Hippocampal formation (tissue), 2 donors: ENCODE measurements at places on chromosomes 1 and 21.

DNA sequence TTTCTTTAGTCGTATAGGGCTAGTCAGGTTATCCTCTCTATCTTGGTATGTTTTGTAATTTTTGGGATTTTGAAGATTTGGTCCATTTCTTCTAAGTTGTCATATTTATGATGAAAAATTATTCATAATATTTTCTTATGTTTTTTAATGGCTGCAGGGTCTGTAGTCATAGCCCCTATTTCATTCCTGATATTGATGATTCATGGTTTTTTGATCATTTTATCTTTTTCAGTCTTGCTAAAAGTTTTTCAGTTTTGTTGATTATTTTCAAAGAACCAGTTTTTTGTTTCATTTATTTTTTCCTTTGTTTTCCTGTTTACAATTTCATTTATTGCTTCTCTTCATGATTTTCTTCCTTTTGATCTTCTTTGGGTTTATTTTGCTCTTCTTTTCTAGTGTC, 50.2 kb downstream of the DIRAS3 start:
- no peak for DNase-seq

GRCh38 chr1:55259911-55260609, 44.9 kb upstream of the USP24 start:
- no peak for DNase-seq

DNA sequence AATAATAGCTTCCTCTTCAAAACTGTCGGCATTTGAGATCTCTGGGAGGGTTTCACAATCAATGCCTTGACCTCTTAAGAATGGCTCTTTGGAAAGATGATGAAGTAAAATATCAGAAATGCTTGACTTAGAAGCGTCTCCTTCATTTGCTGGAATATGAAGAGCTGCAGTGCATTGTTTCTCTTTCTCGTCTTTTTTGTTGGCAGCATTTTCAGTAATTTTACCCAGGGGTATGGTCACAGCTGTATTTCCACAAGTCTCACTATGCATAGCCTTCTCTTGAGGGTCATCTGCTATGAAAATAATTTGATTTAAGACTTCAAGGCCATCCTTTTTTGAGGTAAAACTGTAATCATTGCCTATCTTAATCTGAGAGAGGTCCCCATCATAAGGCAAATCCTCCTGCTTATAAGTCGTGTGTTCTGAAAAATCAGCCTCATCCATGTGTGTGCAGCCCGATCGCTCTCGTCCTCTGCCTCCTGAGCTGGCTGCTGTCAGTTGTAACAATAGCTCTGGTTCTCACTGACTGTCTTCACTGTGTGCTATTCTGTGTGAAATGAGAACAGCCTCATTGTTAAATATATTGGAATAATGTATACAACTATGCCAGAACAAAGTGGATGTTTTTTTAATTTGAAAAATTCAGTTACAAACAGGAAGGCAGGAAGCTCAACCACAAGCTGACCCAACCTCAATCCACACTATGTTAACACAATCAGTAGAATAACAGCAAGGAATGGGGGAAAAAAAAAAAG, 4.5 kb downstream of the AKNAD1 start:
- no peak for DNase-seq

DNA sequence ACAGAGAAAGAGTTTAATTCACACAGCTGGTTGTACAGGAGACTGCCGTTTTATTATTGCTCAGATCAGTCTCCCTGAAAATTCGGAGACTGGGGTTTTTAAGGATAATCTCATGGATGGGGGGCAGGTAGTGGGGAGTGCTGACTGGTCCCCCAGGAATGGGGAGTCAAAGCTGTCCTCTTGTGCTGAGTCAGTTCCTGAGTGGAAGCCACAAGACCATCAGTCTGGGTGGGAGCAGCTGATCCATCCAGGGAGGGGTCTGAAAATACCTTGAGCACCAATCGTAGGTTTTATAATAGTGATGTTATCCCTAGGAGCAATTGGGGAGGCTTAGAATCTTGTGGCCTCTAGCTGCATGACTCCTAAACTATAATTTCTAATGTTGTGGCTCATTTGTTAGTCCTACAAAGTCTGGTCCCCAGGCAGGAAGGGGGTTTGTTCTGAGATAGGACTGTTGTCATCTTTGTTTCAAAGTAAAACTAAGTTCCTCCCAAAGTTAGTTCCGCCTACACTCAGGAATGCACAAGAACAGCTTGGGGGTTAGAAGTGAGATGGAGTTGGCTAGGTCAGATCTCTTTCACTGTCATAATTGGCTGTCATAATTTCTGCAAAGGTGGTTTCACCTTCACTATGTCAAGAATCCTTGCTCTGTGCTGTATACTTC, 50.3 kb downstream of the TRAF5 start:
- DNase-seq, result no peak

GRCh38 chr1:244846653-244847052, 11.2 kb downstream of the COX20 start:
- DNase-seq, result no peak

- no peak for DNase-seq
Observed at GRCh38 chr1:29120947-29121485, 2.7 kb downstream of the TMEM200B start.

DNA sequence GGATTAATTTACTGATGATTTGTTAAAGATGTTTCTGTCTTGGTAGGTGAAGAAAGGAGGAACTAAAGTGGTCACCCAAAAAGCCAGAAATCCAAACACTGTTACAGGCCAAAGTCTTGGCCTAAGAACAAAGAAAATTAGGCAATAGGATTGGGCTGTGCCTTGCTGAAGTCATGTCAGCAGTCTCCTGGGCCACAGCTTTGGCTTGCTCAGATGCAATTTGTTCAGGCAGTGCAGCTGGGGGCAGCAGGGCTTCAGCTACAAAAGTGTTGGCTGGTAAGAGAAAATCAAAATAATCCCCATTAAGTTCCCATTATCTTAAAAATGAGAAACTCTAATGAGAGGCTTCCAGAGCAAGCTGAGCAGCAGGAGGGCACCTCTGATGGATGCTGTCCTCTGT, 14.0 kb upstream of the RAP1A start:
- DNase-seq, result no peak

DNA sequence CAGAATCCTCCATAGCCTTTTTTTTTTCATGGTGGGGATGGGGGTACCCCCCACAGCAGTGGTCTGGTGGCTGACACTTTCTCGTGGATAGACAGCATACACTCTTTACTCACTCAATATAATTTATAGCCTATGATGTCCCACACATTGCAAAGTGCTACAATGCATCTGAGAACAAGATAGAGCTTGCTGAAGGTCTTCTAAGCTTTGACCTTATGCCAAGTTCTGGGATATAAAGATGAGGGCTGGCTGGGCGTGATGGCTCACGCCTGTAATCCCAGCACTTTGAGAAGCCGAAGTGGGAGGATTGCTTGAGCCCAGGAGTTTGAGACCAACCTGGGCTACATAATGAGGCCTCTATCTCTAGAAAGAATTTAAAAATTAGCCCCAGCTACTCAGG, 78.0 kb downstream of the MPZL1 start:
- no peak for DNase-seq

GRCh38 chr1:53375440-53375839, 47.6 kb upstream of the LRP8 start:
- DNase-seq, result no peak

GRCh38 chr1:221768444-221769066, 26.7 kb upstream of the DUSP10 start:
- no peak for DNase-seq

DNA sequence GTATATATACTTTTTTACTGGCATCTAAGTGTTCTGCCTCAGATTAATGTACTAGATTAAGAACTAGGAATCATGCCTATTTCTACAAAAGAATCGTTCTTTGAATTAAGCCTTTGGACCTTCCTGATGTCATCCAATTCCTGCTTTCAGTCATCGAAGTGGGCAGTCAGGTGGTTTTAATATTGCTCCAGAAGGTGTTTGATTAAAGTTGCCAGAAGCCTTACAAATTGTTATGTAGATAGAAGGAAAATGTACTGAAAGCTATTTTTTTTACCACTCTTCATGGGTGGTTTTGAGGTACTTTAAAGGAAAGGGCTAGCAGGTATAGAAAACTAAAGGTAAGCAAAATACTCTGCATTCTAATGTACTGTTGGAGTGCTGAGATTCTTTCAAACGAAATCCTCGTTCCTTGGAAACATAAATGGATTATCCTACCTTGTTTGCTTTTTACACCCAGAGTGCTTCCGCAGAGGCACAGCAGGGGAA, 716 bp downstream of the CTBS start:
- no peak for DNase-seq

DNA sequence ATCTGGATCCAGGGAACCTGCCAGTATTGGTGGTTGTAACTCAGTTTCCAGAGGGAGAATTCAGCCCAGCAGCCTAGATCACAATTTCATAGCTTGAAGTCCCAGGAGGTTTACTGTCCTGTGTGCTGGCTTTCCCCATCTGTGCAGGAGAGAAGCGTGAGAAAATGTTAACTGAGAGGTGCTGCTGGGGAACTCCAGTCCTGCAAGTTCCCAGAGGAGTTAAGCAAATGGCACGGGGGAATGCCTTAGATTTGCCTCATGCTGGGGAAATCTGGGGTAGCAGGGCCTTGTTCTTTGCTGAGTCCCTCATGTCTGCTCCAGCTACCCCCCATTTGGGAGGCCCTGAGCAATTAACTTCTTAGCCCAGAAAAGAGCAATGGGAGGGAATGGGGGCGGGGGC, 25.1 kb upstream of the SLAMF6 start:
- no peak for DNase-seq

GRCh38 chr1:11714831-11715575, 20.9 kb upstream of the AGTRAP start:
- DNase-seq, result no peak

DNA sequence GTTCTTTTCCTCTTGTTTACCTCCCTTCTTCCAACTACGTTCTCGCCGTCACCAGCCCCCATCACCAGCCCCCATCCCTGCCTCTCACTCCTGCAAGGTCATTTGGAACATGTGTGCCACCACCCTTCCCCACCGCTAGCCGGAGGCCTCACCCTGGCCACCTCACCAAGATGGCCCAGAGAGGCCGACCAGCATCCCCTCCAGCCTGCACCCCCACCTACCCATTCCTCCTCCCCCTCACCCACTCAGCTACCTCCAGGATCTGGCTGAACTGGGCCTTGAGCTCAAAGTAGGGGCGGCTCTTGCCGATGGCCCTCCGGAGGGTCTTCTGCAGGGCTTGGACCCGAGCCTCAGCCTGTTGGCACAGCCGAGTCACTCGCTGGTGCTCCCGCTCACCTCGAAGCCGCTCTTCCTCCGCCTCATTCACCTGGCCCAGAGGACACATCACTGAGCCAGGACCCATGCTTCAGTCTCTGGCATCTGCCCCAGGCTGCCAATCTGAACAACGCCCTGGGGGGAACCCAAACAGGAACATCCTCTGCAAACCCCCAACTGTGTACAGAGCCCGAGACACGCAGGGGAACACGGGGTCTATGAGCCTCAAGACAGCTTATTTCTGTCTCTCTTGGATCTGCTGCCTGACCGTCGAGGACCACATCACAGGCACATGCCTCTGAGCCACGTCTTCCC, 12.8 kb downstream of the SH3BP5L start:
- no peak for DNase-seq

- DNase-seq, result no peak
Observed at GRCh38 chr1:28118640-28119307, 30.4 kb upstream of the EYA3 start.

DNA sequence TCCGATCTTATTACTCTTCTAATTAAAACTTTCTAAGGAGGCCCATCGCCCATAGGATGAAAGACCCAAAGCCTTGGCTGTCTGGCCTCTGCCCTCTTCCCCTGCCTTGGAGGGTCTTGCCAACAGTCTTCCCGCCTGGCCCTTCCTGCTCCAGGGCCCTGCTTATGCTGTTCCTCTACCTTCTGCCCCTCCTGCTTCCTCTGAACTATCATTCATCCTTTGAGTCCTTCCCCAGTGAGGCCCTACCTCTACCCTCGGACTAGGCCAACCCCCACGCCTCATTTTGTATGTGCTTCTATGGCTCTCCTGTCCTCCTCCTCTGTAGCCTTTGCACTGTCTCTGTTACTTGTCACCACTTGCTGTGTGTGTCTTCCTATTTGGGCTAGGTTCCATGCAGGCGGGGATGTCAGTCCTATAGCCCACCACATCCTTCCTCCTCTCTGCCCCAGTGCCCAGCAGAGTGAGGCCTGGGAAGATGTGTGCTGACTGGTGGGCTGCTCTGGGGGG, 5.4 kb downstream of the RUSC1 start:
- no peak for DNase-seq

- DNase-seq, result no peak
Observed at GRCh38 chr1:223783676-223784075, 62.1 kb downstream of the TP53BP2 start.

GRCh38 chr21:37546949-37547614, 180.5 kb downstream of the DYRK1A start:
- no peak for DNase-seq

GRCh38 chr1:205379056-205379455, 22.3 kb upstream of the KLHDC8A start:
- no peak for DNase-seq

- no peak for DNase-seq
Observed at GRCh38 chr1:228488818-228489674, 1.9 kb downstream of the RNF187 start.

DNA sequence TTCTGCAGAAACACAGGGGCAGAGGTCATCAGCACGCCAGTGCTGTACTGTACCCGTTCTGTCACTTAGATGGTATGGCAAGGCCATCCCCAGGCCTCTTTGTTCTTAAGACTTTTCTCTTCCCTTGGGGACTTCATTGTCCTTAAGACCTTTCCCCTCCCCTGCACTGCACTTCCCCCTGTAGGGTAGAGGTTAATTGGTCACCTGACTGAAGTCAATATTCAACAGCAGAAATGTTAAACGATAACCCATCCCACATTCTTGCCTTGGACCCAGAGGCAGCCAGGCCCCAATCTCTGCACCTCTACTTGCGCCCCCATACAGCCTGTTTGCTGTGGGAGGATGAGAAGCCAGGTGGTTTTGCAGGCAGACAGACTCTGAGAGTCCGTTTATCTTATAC, 10.2 kb downstream of the PHGDH start:
- DNase-seq, result no peak

DNA sequence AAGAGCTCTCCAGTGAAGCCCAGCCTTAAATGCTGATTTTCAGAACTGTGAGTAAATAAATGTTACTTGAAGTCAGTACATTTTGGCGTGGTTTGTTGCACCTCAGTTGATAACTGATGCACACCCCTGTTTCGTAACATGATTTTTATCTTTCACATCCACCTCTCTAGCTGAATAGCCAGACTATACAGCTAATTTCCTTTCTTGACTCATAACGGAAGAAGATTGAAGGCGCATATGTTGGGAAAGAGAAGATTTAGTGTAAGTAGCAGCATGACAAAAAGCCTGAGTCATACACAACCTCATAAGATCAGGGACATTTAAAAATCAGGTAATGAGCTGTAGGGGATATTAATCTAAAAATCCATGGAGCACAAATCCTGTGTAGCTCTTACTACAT, 716.2 kb upstream of the ZP4 start:
- DNase-seq, result no peak
